ENCODE measurements at places on chromosomes 12 and 14.

DNA sequence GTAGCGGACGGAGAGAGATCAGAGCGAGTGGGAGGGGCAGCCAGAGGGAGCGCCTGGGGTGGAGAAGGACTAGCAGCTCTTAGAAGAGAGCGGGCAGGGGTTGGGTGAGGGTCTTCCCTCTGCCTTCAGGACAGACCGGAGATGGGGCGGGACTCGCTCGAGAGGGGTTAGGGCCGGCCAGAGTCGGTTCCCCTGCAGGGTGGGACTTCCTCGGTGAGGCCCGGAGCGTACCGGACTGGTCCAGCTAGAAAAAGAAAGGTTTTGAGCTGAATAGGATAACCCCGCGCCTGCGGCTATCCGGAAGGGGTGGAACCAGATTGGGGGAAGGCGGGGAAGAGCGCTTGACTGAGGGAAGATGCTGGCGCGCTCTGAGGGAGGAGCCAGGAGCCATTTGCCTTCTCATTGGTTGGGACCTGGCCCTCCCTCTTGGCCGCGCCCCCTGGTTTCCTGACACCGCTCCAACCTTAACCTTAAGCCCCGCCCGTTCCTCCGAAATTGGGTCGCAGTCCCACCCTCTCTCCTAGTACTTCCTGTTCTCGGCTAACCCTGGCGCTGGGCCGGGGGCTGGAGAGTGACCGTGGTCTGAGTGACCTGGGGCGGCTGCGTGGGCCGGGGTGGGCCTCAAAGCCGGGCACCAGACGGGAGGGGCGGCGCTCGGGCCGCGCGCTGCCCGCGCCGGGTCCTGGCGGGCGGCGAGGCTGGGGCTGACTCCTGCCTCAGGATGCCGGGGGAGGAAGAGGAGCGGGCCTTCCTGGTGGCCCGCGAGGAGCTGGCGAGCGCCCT is at the start of gene RNF31:
Gene RNF31 (plus strand): TSS at position 521 of the 783 bp plus-strand sequence. CDS start 201 bp downstream, at position 722.
- DNase-seq, result peak; percentile 85

DNA sequence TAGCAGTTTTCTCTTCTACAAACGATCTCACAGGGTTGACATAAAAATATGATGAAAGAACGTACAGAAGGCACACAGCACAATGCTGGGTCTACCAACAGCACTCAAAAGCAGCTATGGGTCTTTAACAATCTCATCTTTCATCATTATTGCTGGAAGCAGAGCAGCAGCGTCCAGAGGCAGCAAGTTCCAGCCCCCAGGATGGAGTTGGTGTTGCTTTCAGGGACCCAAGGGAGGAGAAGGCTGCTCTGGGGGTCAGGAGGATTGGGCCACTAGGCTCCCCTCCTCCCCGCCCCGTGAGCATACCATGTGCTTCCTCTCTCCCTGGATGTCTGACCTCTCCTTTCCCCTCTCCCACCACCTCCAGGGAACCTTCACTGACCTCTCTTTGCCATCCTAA is 13.3 kb downstream of the KCTD10 start:
- no peak for DNase-seq

DNA sequence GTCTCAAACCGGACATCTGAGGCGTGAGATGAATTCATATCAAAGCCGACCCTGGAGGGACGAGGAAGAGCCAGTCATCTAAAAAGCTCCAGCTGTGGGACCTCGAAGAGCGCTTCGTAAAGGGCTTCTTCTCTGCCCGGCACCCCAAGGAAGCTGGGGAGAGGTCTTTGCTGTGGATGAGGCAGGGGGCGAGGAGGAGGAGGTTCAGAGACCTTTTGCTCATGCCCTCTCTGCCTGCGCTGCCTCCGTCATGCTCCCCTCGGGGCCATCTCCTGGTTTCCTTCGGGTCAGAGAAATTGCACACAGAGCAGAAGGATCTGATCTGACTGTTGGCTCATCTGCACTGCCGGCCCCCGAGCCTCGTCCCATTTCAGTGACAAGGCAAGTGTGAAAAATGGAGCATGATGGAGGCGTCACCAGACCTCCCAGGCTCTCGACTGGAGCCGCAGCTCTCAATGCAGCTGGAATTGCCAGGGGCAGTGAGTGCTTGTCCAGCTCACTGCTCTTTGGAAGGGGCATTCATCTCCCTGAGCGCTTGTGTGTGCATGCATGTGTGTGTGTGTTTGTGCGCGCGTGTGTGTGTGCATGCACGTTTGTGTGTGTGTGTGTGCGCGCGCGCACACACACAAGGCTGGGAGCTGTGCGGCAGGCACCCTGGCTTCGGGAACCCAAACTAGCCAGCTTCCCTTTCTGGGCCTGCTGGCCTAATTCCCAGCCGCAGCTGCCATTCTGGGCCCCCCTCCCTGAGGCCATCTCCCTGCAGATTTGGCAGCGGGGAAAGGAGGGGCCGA is 9.2 kb downstream of the CABP1 start:
- no peak for DNase-seq

DNA sequence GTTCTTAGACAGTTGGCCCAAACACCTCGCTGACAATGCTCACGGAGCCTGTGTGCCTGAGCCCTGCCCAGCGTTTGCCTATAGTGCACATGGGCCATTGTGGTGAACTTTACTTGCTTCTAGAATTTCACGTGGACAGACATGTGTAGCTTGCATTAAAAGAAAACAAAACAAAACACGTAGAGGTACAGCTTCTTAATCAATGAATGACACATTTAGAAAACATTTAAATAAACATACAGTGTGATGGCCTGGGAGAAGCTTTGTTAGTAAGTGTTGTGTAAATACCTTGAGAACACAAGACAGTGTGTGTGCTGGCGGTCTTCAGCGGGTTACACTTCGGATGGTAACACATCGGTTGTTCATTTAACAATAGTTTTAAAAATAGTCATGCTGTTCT is 38.1 kb downstream of the SMOC1 start:
- DNase-seq, result no peak

DNA sequence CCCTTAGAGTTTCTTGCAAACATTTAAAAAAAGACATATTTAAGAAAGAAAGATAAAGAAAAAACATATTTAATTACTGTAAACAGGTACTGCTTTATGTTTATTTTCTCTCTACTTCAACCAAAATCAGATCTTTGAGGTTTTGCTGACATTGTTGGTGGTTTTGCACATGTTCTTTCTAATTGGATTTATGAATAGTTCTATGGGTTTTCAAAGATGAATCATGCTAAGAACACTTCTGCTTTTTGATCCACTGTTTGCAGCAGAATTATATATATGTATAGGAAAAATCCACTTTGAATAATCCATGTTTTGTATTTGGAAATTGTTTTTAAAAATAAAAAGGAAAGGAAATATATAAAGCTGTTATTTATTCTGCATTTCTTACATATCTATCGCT is 78.4 kb downstream of the FRMD6 start:
- DNase-seq, result no peak

DNA sequence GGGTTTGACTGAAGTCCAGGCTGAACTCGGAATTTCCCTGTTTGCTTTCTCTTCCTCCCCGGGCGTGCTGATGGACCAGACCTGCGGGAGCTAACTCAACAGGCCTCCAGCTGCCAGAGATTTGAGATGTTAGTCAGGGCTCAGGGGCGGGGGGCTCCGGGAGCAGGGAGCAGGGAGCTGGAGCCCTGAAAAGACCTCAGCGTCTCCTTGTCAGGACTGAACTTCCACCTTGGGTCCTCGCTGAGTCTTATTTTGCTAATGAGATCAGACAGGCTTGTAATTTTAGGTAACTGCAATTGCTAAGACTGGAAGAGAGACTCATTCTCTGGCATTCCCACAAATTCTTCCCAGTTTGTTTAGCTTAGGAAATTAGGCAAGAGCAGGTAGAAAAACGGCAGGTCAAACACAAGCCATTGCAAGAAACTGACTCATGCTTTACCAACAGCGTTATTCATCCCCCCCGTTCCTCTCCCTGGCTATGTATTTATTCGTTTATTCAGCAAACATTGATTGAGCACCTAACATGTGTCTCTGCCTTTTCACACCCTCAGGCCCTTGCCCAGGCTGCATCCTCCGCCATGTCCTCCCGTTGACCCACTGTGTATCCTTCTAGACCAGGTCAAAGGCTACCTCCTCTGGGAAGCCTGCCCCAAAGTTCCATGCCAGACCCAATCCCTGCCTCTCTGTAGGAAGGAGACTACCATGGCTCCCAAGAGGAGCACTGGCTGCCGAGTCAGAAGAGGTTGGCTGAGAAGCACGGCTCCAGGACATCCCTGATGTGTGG is 80.4 kb upstream of the DIO3 start:
- DNase-seq, result no peak

DNA sequence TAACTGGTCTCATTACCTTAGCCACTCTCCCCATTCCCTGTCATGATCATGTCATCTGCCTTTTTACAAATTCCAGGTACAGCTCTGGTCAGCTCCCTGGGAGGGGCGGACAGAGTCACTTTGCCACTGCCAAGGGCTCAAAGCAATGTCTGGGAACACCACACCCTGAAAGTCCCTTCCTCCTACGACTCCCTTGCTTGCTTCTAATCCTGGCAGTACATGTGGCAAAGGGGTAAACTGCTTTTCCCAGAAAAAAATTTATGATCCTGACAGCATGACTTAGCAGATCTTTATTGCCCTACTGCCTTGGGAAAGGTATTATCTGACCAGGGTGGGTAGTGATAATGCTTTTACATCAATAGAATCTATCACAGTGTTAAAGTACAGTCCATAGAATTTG is 376.0 kb upstream of the PDE3A start:
- no peak for DNase-seq

DNA sequence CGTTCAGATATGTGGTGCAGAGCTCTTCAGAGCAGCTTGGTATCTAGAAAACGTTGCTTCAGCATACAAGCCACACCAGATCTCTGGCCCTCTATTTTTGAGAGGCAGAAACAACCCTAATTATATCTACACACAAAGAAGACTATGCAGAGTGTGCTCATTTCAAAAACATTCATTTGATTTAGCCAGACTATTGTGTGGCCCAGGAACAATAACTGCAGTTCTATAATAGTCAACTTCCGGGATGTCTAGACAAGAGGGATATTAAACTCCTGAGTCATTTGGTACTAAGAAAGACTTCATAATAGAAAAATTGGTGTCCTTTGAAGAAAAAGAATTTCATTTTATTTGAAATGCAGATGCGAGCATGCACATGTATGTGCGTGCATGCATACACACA is 153.8 kb downstream of the PELI2 start:
- no peak for DNase-seq

DNA sequence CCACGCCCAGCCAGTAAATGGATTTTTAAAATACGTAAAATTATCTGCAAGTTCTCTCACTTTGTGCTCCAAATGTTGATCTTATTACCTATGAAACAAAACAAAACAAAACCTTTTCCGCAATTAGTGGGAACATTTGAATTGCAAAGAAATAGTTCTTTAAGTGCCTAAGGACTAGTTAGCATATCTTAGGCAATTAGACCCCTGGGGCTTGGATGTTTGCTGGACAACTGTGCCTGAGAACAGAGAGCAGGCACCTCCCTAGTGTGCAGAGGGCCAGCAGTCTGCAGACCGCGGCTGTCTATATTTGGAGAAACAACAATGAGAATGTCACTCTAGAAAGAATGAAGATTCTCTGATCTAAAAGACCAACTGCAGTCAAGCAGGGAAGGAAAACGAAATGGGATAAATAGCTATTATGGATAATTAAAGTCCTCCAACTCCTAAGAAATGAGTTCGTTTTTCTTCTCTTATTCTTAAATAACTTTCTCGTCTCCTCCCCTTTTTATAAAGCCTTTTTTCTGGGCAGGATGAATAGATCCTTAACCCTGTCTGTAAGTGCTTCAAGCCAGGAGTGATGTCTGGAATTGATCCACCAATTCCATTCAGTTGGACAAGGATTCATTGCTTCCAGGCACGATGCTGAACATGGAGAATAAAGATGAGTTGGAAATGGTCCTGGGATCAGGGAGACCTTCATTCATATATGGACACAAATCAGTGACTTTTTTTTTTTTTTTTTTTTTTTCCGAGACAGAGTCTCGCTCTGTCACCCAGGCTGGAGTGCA is 16.2 kb downstream of the SLC17A8 start:
- no peak for DNase-seq

- no peak for DNase-seq
Observed at GRCh38 chr12:5586201-5586600, 154.3 kb downstream of the NTF3 start.

DNA sequence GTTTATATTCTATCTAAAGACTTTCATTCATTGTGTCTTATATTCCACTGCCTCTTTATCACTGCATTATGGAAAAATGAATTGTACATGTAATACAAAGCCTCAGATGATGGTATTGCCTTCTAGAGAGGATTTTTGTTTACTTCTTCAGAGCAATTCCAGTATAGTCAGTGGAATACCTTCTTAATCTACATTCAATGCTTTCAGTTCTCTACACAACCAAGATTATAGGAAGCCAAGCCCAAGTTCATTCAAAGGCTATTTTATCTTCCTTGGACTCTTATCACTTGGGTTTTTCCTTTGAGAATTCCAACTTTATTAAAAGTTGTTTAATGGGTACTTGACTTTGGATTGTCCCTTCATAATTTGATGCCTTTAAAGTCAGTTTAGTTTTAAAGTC is 1971.0 kb upstream of the FLRT2 start:
- DNase-seq, result no peak

GRCh38 chr12:87116780-87117179 is 860.6 kb upstream of the MGAT4C start:
- DNase-seq, result no peak

DNA sequence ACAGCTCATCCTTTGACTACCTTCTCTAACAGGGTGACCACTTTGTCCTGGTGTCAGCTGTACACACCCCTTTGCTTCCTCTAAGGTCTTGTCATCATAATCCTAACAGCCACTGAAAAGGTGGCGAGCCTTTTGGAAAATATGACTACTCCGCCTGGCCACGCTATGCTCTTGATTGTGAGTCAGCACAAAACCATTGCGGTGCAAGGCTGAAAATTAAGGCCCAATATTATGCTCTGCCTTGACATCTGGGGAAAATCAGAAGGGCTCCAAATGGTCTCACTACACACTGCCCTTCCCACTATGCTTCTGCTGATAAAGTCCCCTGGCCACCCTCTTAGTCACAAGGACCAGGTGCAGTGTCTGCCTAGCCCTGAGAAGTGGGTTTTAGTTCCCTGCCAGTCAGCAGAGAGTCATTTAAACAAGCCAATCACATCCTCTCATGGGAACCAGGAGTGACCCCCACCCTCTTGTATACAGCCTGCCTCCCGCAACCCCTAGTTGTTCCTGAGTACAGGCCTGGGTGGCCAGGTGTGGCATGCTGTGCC is 34.3 kb downstream of the FGD6 start:
- DNase-seq, result no peak

GRCh38 chr12:119201789-119202543 is 23.2 kb downstream of the HSPB8 start:
- DNase-seq, result no peak

DNA sequence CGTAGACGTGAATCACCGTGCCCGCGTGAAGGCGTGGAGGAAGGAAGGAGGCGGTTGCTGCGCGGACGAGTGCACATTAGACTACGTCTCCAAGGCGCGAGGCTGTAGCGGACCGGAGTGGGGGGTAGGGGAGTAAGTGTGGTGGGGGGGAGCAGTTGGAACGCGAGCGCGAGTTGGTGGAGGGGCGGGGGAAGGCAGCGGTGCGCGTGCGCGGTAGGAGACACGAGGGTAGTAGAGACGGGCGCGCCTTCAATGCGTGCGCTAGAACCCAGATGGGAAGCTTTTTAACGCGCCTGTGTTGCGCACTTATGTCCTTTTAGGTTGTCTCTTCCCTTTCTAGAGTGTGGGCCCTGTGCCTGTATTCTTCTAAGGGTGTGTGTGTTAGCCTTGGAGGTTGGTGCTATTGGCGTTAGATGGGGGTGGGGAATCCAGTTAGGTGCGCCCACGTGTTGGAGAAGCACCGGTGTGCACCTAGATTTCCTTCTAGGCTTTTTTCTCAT is 604 bp downstream of the EIF4B start:
- peak; percentile 59 for DNase-seq
